ENCODE measurements at places on chromosomes 3 and 15.
A peak's percentile ranks its signal among the peaks of the same experiment; 100 is the strongest.

DNA sequence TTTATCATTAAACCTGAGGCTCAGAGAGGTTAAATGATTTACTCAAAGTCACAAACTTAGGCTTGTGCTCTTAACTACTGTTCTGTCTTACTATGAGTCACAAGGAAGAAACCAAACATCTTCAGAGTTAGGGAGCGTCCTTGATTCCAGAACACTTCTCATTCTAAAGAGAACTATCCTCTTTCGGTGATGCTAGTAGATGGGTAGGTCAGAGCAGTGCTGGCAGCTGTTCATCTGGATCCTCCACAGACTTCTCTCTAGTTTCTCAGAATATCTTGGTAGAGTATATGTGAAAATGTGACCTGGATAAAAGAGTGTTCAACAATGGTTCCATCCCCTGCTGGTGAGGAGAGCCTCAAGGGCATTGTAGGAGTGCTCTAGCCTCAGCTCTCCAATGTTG lies 3.3 kb downstream of the ARL6IP5 start:
- DNase-seq, result no peak

GRCh38 chr3:69499899-69500421 lies 114.1 kb upstream of the FRMD4B start:
- no peak for DNase-seq

- no peak for DNase-seq
These were observed 447.0 kb upstream of the NECTIN3 start for GRCh38 chr3:110624576-110624975.

GRCh38 chr15:90106522-90107117 lies 4.4 kb upstream of the IDH2 start:
- DNase-seq, result no peak

DNA sequence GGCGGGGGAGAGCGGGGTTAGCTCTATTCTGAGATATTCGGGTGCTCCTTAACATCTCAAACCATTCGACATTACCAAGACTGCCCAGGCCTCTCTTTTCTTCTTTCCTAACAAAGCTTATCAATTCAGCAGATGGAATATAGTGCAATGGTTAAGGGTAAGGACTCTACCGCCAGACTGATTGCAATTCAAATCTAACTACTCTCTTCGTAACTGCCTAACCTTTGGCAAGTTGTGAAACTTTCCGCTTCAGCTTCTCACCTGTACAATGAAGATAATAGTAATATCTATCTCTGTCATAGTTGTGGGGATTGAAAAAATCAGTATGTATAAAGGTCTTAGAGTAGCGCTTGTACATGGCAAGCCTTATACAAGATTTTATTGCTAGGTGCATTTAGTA lies 972 bp downstream of the UBA5 start:
- no peak for DNase-seq

- DNase-seq, result no peak
These were observed 275.6 kb downstream of the BBX start for GRCh38 chr3:107798381-107798780.

DNA sequence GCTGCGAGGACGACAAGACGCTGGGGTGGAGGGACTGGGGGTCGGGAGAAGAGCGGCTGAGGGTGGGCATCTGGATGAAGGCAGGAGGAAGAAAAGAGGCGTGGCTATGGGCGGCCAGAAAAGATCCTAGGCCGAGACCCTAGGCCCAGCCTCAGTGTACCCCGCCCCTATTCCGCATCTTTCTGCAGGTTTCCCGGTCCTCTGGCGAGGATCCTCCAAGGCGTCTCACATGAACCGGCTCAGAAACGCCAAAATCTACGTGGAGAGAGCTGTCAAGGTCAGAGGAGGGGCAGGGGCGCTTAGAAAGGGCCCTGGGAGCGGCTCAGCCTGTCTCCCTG lies 340 bp downstream of the TTLL3 start:
- DNase-seq, result no peak

DNA sequence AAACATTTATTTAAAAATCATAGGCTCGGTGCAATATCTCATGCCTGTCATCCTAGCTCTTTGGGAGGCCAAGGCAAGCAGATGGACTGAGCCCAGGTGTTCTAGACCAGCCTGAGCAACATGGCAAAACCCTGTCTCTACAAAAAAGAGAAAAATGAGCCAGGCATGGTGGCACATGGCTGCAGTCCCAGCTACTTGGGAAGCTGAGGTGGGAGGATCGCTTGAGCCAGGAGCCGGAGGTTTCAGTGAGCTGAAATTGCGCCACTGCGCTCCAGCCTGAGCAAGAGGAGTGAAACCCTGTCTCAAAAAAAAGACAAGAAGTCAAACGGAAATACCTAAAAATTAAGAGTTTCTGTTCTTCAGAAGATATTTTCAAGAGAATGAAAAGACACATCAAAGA lies 122.3 kb downstream of the RSL24D1 start:
- no peak for DNase-seq

GRCh38 chr3:43296565-43296964 lies 10.2 kb downstream of the SNRK start:
- DNase-seq, result peak; percentile 20

- DNase-seq, result no peak
These were observed 31.5 kb downstream of the TMEM108 start for GRCh38 chr3:133069556-133070286.

Measured in stimulated activated naive CD4-positive, alpha-beta T cell treated with Interleukin-2 at 50 U/mL for 16 hours (primary cell).